ENCODE measurements at places on chromosomes 1 and 21.

DNA sequence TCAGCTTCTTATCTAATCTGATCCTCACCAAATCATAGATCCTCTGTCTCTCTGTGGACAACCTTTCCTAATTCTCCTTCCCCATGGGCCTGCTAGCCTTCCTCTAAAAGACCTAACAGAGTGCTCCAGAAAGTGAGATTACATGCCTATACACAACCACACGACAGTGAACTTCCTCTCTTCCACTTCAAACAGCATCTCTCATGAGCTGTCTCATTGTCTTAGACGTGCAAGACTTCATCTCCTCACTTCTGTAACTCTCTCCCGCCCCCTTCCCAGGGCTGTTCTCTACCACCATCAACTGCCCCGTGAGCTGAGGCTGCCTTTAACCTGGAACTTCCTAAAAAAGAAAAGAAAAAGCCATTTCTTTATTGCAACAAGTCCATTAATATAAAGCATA lies 14.1 kb upstream of the A3GALT2 start:
- no peak for DNase-seq

GRCh38 chr1:161099090-161099802 lies 1.1 kb downstream of the KLHDC9 start:
- no peak for DNase-seq

GRCh38 chr1:154716011-154716410 lies 108.0 kb upstream of the ADAR start:
- DNase-seq = no peak

GRCh38 chr21:33312121-33312520 lies 12.6 kb upstream of the IFNAR1 start:
- DNase-seq = no peak

DNA sequence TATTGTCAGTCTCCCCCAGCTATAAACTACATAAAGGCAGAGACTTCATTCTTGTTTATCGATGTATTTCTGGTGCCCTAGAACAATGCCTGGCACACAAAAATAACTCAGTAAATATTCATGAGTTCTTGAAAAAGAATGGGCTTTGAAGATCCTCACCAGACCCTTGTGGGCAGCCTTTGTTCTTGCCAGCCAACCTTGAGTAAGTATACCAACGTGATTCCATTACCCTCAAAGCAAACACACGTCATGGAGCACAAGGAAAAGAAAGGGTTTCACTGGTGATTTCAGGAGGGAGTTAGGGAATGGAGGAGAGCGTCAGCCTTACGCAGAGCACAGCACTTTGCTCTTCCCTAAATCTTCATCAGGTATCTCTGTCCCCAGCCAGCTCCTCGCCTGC lies 29.4 kb downstream of the NMNAT2 start:
- DNase-seq = no peak

DNA sequence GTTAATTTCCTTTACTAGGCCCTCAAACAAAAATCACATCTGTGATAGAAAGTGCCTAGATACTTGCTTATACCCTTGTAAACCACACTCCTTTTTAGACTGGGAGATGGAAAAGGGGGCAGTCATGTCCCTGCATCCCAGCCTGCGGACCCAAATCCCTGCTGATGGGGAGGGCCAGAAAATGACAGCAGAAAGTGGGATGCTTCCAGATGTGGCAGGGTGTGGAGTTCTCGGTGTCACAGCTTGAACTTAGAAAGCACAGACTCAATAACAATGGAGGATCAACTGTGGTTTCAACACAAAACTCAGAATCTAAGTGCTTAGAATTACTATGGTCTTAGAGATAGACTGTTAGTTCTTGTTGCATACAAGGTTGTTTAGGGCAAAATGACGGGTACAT lies 95.6 kb upstream of the F3 start:
- DNase-seq = no peak

DNA sequence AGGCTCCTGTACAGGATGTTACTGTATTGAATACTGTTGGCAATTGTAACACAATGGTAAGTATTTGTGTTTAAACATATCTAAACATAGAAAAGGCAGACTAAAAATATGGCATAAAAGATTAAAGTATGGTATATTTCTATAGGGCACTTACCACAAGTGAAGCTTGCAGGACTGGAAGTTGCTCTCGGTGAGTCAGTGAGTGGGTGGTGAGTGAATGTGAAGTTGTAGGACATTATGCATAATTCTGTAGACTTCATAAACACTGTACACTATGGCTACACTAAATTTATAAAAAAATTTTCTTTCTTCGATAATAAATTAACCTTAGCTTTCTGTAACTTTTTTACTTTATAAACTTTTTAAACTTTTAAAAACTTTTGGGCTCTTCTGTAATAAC lies 13.7 kb upstream of the TRIM62 start:
- no peak for DNase-seq

DNA sequence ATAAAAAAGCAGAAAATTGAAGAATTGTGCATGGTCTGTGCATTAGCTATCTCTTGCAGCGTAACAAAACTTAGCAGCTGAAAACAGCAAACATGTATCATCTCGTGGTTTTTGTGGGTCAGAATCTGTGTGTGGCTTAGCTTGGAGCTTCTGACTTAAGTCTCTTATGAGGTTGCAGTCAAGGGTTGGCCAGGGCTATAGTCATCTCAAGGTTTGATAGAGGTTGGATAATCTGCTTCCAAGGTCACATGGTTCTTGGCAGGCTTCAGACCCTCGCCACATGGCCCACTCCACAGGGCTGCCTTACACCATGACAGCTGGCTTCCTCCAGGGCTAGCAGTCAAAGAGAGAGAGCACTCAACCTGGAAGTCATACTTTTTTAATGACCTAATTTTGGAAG lies 35.9 kb downstream of the CNST start:
- DNase-seq = no peak

- DNase-seq = no peak
Measured at GRCh38 chr1:86176226-86176625, 19.7 kb upstream of the COL24A1 start.

- no peak for DNase-seq
Measured at GRCh38 chr1:217482356-217483102, 148.4 kb downstream of the GPATCH2 start.

- DNase-seq = no peak
Measured at GRCh38 chr1:39266269-39266668, 61.8 kb downstream of the MACF1 start.

DNA sequence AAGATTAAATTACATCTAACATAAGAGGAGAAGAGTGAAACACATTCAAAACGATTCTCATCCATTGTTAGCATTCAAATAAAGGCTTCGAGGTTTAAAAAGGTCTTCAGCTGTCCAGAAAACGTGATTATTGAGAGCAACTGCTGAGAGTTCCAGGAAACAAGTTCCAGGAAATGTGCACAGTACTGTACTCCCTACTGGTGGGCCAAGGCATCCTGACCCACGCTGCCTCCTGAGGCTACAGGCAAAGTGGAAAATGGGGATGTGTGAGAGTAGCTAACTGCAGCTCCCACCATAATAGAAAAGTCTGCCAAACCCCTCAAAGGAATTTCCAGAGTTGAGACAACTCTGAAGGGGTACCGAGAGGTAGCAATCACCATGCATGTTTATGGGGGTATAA lies 2.0 kb downstream of the VAV3 start:
- no peak for DNase-seq

DNA sequence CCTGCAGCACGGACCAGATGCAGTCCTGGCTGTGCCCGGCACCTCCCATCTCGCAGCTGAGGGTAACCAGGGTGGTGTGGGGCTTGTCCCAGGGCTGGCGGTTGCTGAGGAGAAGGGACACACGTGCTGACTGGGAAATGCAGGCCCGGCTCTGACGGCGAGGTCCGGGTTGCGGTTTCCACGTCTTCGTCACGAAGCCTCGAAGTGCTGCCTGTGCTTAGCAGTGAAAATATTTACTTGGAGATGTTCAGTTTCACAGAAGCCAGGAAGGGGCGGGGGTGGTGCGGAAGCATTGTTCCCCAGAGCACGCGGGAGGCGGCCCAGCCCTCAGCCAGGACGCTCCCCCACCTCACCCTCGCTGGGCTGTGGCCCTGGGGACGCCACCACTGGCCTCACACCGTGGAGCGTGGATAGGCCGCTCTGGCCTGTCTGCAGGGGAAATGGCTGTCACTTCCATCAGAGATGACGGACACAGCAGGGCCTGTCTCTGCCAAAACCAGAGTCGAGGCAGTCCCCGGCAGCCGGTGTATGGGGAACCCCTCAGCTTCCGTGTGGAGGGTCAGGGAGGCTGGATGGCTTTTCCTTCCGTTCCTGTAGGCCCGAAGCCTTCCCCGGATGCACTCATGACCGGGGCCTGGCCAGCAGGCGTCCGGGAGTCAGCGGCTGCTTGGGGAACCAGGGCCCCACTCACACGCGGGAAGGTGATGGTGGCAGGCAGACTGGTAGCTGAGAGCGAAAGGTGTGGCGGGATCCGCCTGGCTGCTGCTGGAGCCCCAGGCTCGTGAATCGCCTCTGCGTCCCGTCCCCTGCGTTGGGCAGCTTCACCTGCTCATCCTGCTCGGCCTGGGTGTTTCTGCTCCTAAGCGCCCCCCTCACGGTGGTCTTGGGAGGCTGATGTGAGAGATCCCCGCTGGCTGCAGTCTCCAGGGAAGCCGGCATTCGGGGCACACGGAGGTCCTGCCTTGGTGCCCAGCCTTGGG lies 14.7 kb upstream of the POFUT2 start:
- peak; percentile 37 for DNase-seq

DNA sequence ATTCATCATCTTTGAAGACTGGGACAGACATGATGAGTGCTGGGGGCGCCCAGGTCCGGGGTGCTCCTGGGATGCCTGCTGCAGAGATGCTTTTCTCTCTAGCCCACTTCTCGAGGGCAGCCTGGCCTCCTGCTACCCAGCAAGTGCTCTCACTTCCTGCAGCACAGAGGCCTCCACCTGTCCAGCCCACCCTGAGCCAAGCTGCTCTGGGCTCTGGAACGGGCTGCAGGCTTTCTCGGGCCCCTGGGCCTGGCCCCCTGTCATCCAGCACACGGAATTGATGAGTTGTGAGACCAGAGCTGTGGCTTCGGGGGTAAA lies 469.5 kb upstream of the VAMP3 start:
- no peak for DNase-seq

- DNase-seq = no peak
Measured at GRCh38 chr1:89826594-89826993, 5.8 kb downstream of the LRRC8D start.

DNA sequence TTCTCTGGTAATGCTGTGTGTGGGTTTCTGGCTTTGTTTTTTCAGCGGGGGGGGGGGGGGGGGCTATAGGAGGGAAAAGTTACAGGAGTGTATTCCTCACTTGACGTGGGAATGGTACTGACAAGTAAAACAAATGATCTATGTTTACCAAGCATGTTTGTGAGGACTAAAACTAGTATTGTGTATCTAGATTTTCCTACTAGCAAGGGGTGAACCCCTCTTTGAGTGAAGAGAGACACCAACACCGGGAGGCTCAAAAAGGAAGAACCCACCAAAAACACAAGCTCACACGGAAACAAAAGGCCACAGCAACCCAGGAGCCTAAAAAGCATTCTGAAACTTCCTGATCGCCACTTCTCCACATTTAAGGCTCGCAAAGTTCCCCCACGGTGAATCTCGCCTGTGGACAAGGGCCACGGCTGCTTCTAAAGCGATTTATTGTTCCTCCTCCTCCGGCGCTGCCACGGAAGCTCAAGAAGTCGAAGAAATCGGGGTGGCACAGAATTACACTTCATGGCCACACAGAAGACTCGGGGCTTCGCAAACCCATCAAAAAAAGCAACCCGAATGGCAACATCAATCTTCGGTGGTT lies 703 bp downstream of the PUM1 start:
- DNase-seq = no peak

DNA sequence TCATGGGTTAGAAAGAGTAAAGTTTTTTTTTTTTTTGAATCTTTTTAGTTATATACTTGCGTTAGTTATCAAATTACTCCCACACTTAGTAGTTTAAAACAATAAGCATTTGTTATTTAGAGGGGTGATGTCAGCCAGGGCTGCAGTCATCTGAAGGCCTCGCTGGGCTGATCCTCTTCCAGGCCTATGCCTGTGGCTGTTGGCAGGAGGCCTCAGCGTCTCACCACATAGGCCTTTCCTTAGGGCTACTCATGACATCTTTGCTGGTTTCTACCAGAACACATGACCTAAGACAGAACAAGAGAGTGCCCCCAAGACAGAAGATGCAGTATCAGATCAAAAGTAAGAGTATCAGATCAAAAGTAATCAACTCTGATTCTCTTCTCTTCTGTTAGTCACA lies 167.4 kb downstream of the HHAT start:
- DNase-seq = no peak

- no peak for DNase-seq
Measured at GRCh38 chr1:60664086-60664625, 418.2 kb upstream of the NFIA start.

- DNase-seq = no peak
Measured at GRCh38 chr1:206891412-206891811, 5.8 kb upstream of the IL24 start.

- no peak for DNase-seq
Measured at GRCh38 chr1:102837551-102837950, 270.8 kb downstream of the COL11A1 start.

DNA sequence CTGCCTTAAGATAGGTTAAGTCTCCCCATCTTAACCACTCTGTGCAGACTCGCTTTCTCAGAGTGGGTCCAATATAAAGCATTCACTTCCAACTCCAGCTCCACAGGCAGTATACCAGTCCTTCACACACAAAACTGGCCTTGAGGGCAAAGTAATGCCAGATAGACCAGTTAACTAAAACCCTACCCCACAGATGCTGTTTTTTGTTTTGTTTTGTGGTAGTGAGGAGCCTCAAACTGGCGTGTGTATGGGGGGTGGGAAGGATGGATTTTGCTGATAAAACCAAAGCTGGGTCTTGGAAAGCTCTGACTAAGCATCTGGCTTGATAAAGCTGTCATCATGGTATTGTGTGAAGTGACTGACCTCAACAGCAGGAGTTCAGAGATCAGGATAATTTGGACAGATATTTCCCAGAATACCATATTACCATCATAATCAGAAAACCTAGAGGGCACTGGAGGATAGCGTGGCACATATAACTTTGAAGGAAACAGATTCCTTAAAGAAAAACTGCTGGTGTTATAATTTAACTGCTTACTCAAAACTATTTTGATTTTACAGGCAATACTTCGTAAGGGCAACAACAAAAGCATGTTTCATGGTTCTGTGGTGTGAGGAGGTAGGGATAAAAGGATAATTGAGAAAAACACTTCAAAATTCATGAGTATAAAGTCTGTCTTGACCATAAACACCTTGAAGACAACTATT lies 29.6 kb upstream of the CPLANE2 start:
- DNase-seq = no peak

DNA sequence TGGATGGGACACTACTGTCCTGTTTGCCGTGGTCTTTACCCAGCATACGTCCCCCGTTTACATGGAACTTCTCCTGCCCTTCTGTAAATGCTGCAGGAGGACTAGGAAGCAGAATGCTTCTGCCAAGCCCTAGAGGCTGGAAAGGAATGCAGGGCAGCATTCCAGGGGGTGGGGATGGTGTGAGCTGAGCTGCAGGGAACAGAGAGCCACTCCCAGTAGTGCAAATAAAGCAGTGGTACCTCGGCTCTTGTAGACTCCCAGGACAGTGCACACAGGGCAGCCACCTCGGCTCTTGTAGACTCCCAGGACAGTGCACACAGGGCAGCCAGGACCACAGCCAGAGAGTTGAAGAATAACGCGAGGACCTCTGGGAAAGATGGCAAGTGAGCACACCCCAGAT lies 35.4 kb downstream of the PTPRU start:
- no peak for DNase-seq

All from stimulated activated CD8-positive, alpha-beta memory T cell treated with anti-CD3 and anti-CD28 coated beads, Interleukin-7, amount 100 ng/mL, for 1 hour (primary cell).